Right cardiac atrium (tissue), 5 donors: ENCODE measurements at places on chromosomes 3 and 15. TPM values are rescaled to one million over a fixed set of nuclear protein-coding genes. Genes with fewer than 3 reads are reported as not detected.

DNA sequence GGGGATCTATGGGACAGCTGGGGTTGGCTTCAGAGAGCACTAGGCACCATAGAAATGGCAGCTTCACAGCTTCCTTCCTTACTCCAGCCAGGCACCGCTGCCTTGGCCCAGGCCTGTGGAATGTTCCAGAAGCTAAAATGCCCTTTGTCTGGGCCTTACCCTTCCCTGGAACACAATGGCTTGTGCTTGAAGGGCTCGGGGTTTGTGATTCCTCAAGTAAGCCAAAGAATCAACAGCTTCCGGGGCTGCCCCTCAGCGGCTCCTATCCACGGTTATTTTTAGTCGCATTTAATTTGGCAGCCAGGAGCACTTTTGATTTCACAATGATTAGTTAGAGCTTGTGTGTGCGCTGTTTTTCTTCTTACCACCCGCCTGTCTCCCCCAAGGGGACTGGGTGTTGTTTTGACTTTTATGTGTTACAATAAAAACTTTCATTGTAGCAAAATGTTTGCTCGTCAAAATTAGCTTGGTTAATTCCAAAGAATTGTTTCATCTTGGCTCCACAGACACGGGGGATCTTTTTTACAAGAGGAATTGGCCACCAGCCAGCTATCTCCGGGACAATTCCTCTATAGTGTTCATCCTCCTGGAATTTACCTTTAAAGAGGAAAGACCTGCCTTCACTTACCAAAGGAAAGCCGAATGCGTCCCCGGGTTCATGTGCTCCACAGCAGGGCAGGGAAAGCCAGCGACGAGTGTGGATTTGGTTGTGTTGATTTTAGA, 73.8 kb downstream of the TLE3 start:
- DNase-seq = no peak

GRCh38 chr3:56997041-56997440, 63.4 kb upstream of the SPATA12 start:
- no peak for DNase-seq

CFAP161 gene
- 0.34 TPM for total RNA-seq

PLCH1 gene
- 1.6 TPM for total RNA-seq
